Stimulated activated CD8-positive, alpha-beta memory T cell treated with anti-CD3 and anti-CD28 coated beads, Interleukin-4, amount 100 ng/mL, for 1 hour (primary cell): ENCODE measurements at places on chromosomes 1 and 21.

DNA sequence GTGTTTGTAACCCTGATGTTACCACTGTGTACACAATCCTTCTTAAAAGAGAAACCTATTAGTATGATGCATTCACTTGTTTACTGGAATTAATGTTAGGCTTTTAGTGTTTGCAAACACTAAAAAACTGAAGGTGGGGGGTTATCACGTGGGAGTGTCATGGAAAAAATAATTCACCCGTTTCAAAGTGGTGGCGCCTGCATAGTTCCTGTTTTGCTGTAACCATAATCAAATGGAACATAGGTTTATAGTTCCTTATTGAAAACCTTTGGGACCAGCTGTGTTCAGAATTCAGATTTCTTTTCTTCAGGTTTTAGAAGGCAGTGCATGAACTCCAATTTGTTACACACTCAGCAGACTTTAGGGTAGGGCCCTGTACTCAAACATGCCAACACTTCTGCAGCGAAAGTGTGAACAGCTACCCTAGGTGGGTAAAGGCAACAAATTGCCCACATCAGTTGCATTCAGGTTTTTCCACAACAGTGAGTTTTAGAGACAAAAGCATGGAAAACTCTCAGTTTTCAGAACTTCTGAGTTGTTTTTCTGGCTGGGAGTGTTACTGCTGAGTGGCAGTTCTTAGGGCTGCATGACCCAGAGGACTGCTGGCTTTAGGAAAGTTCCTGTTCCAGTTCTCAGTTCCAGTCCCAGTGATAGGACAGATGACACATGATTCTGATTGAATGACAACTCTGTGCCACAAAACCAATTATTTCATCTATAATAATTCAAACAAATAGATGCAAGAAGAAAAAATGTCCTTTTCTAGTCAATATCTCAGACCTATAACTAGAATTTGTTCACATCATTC lies 29.1 kb upstream of the IVNS1ABP start:
- no peak for DNase-seq

DNA sequence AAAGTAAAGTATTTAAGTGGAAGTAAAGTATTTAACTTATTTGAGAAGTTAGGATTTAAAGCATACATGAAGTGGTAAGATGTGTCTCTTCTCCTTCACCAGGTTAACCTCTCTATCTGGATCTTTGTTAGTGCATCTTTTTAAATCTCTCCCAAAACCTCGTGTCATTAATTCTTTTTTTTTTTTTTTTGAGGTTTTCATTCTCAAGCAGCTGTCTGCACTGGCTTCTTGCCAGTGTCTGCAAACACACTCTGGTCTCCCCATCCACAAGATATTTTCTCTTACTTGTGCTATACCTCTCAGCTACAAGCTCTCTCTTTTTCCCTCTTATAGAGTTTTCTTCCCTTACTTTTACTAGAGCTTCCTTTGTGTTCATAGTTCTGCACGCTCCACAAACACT lies 49.0 kb downstream of the CLDN17 start:
- DNase-seq, result no peak

- no peak for DNase-seq
Observed at GRCh38 chr1:22255341-22256212, 112.7 kb upstream of the WNT4 start.

DNA sequence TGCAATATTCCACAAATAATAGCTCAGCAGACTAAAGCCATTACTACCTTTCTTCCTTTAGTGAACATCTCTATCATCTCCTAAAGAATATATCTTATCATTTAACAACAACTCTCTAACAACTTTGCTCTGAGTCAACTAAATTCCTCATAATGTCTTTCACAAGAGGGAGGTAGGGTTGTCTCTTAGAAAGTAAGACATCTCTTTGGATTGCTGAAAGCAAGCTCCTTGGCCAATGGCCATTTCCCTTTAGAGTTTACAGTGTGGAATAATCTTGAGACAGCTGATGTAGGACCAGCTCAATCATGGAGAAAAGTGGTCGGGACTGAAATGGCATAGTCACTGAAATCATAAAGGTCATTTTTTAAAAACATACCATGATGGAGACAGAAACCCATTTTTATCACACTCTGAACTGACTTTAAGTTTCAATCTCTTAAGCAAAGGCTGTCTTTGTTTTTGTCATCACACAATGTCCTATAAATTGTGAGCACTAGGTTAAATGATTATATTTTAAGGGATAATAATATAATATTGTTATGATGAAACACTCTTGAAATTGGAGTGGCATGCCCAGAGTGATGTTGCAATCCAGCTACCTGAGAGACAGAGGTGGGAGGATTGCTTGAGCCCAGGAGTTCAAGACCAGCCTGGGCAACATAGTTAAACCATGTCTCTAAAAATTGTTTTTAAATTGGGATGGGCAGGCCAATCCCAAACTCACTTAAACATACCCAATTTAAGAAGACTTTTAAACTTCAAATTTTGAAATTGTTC lies 91.1 kb downstream of the SLC44A5 start:
- DNase-seq, result no peak

GRCh38 chr1:9019896-9020295 lies 6.3 kb downstream of the SLC2A7 start:
- DNase-seq, result no peak

DNA sequence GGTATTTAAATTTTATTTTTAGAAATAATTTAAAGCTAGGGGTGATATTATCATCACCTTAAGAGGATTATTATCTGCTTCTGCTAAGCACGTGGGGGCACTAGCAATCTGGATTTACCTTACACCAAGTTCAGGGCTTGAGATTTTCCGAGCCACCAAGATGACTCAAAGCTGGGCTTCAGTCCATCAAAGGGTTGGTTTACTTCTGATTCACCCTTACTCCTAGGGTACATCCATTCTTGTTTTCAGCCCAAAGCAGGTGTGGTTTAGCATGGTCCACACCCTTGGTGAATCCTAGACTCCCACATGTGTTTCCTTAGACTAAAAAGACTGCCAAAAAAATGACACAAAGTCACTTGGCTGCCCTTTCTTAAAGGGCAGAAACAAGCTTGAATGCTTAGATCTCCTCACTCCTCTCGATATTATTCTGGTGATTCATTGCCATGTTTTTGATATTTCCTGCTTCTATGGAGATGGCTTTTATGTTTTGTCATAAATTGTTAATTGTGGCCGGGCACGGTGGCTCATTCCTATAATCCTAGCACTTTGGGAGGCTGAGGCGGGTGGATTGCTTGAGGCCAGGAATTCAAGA lies 9.8 kb upstream of the PRSS38 start:
- DNase-seq, result no peak

- no peak for DNase-seq
Observed at GRCh38 chr1:48671578-48671977, 105.1 kb downstream of the BEND5 start.

- no peak for DNase-seq
Observed at GRCh38 chr21:42443181-42443785, 39.6 kb downstream of the UBASH3A start.

- no peak for DNase-seq
Observed at GRCh38 chr1:163799190-163799805, 477.5 kb downstream of the NUF2 start.

DNA sequence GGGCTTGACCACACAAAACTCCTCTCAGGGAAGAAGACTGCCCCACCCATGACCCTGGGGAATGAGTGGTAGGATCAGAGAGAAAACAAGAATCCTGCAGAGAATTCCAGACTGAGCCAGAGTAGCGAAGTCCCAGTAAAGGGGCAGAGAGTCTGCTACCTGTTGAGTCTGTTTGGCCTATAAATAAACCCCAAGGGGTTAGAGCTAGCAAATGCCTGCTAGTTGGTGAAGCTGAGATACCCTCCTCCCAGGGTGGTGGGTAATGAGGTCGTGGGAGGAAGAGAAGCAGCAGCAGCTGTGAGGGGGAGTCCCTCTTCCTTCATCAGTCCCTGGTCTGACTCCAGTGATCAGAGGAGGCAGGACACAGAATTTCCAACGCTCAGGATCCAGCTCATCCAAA lies 2.5 kb downstream of the TRAF3IP3 start:
- no peak for DNase-seq

DNA sequence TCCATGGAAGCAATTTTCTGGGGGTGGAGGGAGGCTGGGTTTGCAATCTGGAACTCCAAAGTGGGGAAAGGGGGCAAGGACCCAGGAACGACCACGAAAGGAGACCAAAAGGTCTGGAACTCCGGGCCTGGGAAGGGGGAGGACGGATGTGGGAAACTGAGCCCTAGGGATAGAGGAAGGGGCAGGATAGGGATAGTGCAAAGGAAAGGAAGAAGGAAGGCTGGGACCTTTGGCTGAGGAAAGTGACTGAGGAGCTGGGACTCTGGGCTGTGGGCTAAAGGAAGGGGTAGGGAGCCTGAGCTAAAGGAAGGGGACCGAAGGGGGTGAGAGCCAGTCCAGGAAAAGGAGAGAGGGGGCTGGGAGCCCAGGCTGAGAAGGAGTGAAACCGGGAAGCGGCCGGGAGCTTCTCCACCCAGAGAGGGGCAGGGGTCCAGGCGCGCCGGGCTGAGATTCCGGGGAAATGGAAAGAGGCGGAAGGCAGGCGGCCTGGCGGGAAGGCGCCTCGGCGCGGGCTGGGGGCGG lies 395 bp downstream of the SLC9A1 start:
- DNase-seq, result no peak

DNA sequence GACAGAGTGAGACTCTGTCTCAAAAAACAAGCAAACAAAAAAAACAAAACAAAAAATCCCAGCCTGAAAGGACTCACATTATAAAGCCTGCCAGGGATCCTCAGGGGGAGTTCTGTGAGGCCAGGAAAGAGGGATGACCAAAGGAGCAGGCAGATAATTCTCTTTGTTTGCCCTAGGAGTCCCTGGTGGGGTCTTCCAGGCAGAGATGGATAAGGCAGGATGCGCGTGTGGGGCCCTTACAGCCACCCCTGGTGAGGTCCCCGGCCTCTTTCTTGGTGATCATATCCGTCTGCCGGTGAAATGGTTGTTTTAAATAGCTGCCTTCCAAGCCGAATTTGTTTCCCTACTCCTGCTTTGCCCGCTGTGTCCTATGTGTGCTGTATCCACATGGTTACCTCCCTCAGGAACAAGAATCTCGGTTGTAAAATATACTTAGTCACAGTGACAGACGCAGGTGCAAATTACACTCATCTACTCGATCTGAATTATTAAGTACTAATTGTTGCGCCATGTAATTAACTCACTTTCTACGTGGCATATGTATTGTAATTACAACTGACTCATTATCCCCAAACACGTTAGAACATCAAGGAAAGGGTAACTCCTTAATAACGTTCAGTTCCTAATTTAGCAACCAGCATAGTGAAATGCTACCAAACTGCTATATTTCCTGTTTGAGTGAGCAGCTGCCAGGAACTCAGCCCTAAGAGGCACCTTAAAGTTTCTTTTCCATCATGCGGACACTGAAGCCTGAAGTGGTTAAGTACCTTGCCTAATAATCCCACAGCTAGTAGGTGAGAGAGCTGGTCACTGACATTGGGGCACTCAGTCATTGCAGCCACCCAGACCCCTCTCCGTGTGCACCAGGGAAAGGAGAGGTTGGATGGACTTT lies 106.4 kb downstream of the ZSCAN20 start:
- no peak for DNase-seq
